ENCODE measurements at places on chromosomes 1 and 21. TPM values are rescaled to one million over a fixed set of nuclear protein-coding genes. Genes with fewer than 3 reads are reported as not detected.

DNA sequence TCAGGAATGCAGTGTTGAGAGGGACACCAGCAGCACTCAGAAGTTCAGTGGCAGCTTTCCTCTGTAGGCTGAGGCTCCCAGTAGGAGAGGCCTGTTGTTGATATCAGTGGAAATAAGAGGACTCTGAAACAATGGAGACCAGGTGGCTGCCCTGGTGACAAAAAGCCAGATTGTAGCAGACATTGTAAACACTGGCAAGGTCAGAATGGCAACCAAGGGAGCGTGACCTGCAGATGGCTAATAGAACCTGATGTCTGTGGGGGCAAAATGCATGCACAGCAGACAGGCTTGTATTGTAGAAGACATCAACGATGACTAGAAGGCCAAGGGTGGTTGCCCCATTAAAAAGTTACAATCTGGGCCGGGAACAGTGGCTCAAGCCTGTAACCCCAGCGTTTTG is 53.1 kb upstream of the GPR37L1 start:
- H3K27ac ChIP-seq, result peak overlapping the region; percentile 10
- no peaks in the 10 kb centered on the region for H3K36me3 ChIP-seq
- H3K4me3 ChIP-seq, result no peak overlapping the region
- no peaks in the 10 kb centered on the region for H3K4me1 ChIP-seq
- no peaks in the 10 kb centered on the region for H3K27me3 ChIP-seq
- DNase-seq, result no peak

- H3K36me3 ChIP-seq, result no peaks in the 10 kb centered on the region
- H3K4me3 ChIP-seq, result no peak overlapping the region
- no peaks in the 10 kb centered on the region for H3K27me3 ChIP-seq
- DNase-seq, result no peak
- H3K4me1 ChIP-seq, result no peaks in the 10 kb centered on the region
- H3K27ac ChIP-seq, result no peak overlapping the region
These were observed 27.9 kb upstream of the C1orf87 start for GRCh38 chr1:60101516-60101915.

DNA sequence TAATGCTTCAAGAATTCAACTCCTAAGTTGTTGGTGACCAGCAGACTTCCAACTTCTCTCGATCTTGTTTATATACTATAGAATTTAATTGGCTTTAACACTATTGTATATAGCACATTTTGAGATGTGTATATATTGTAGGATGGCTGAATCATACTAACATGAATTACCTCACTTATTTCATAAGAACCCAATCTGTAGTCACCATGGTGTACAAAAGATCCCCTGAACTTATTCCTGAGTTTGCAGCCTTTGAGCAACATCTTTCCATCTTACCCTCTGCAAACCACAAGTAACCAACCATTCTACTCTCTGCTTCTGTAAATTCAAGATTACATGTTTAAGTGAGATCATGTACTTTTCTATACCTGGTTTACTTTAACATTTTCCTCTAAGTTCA is 12.3 kb downstream of the ZP4 start:
- H3K36me3 ChIP-seq, result no peaks in the 10 kb centered on the region
- no peak overlapping the region for H3K27ac ChIP-seq
- H3K4me1 ChIP-seq, result no peaks in the 10 kb centered on the region
- no peaks in the 10 kb centered on the region for H3K27me3 ChIP-seq
- no peak for DNase-seq

DNA sequence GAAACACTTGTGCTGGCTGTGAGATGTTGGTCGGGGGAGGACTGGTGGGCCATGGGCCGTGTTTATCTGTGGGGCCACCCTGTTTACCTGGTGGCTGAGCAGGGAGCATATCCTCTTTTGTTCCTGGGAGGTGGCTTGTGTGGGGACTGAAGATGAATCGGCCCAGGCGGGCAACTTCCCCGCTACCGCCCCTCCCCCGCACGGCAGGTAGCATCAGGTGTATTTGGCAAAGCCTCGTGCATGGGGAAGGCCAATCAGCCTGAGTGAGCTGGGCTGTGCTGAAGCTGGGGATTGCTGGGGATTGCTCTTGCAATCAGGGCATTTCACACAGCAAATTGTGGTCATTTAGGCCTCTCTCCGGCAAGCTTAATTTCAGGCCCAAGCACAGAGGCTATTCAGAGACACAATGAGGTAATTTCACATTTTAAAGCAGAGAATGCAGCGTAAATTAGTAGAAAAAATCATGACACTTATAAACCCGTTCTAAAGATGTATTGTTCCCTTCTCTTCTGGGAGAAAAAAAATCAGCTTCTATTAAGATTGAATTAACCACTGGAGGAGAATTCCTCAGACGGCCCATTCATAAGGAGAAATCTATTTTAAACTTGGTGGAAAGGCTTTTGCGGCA is 197.7 kb upstream of the POU3F1 start:
- no peak for DNase-seq
- no peaks in the 10 kb centered on the region for H3K27me3 ChIP-seq
- no peak overlapping the region for H3K4me3 ChIP-seq
- no peaks in the 10 kb centered on the region for H3K36me3 ChIP-seq
- H3K27ac ChIP-seq, result no peak overlapping the region

DNA sequence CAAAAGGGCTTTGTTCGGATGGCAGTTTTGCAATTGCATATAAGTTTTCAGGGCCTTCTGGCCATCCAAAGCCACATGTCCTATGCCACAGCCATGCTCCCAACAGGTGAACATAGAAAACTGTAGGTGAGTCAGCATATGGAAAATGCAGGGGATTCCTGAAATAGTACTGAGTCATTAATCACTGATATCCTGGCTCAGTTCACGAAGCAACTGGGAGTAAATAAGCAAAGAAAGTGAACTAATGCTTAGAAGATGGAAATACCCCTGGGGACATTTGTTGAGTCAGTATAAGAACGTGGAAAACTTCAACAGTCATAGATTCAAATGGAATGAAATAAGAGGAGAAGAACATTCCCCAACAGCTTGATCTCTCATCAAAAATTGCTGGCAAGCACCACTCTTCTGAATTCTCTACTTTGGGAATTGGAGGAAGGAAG is 148.9 kb upstream of the RUNX1 start:
- no peak overlapping the region for H3K27ac ChIP-seq
- no peak overlapping the region for H3K4me3 ChIP-seq
- DNase-seq, result no peak
- H3K36me3 ChIP-seq, result no peaks in the 10 kb centered on the region

- H3K4me1 ChIP-seq, result no peaks in the 10 kb centered on the region
- DNase-seq, result peak; percentile 62
- no peaks in the 10 kb centered on the region for H3K27me3 ChIP-seq
These were observed 552 bp upstream of the ZNF496 start for GRCh38 chr1:247332215-247332622.

The OR10Z1 gene
- total RNA-seq, result not detected

The AQP10 gene
- total RNA-seq, result not detected
